Muscle of leg (tissue), 16 donors: ENCODE measurements at places on chromosomes 3 and 15.

- H3K27ac ChIP-seq = no peak overlapping the region
- DNase-seq = peak; percentile 84
- peaks cover 3% of the 10 kb centered on the region for H3K4me1 ChIP-seq
- no peak overlapping the region for H3K4me3 ChIP-seq
- no peaks in the 10 kb centered on the region for H3K36me3 ChIP-seq
These were observed 233.0 kb downstream of the EPHA3 start for GRCh38 chr3:89340408-89340807.

- H3K27me3 ChIP-seq = no peaks in the 10 kb centered on the region
- no peak overlapping the region for H3K27ac ChIP-seq
- no peak overlapping the region for H3K4me3 ChIP-seq
- no peak for DNase-seq
- peaks cover 2% of the 10 kb centered on the region for H3K36me3 ChIP-seq
- H3K4me1 ChIP-seq = peaks cover 4% of the 10 kb centered on the region
These were observed 39.3 kb downstream of the TRANK1 start for GRCh38 chr3:36905545-36905944.

DNA sequence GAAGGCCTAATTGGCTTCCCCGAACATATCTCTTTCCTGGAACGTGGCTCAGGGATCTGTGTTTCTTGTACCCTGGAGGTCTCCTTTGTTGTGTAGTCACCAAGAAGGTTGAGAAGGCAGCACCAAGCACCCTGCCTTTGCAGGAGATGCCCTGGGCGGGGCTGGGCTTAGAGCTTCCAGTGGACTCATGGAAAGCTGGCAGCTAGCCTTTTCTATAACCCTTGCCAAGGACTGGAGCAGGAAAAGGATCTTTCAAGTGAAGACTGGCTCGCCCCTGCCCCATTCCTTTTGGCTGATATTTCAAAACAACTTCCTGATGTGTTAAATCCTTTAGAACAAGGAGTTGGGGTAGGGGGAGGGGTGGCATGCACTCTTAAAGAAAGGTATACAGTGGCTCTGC, 58.9 kb upstream of the EPHA6 start:
- no peaks in the 10 kb centered on the region for H3K4me1 ChIP-seq
- no peak overlapping the region for H3K27ac ChIP-seq
- no peak overlapping the region for H3K4me3 ChIP-seq
- DNase-seq = no peak
- H3K27me3 ChIP-seq = no peaks in the 10 kb centered on the region
- no peaks in the 10 kb centered on the region for H3K36me3 ChIP-seq

DNA sequence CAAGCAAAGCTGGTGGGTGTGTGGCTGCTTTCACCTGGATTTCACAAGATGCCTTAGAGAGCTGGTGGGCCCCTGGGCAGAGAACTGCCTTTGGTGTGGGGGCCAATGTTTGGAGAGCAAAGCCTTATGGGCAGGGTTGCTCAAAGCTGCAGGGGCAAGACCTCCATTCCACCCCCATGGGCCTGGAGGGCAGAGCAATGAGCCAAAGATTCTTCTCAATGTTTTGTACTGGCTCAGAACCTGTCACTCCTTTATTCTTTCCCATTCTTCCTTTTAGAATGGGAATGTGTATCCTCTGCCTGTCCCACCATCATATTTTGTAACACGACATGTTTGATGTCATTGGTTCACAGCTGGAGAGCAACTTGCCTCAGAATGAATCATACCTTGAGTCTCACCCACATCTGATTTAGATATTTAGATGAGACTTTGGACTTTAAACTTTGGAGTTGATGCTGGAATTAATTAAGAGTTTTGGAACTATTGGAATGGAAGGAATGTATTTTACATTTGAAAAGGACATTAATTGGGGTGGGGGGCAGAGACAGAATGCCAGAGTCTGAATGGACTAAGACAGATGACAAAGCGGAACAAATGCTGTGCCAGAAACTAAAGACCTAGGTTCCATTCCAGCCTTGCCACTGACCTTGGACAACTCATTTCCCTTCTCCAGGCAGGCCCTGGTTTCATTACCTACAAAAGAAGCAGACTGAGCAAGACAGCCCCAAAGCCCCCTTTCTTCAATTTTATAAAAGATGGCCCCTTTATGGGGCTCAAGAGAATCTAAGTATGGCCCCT, 72.9 kb downstream of the DAPK2 start:
- no peaks in the 10 kb centered on the region for H3K36me3 ChIP-seq
- H3K4me1 ChIP-seq = peaks cover 21% of the 10 kb centered on the region
- no peak overlapping the region for H3K4me3 ChIP-seq
- H3K27me3 ChIP-seq = no peaks in the 10 kb centered on the region
- no peak for DNase-seq

GRCh38 chr3:5071061-5071460, 51.0 kb upstream of the ARL8B start:
- H3K27me3 ChIP-seq = peaks cover 2% of the 10 kb centered on the region
- no peak for DNase-seq

DNA sequence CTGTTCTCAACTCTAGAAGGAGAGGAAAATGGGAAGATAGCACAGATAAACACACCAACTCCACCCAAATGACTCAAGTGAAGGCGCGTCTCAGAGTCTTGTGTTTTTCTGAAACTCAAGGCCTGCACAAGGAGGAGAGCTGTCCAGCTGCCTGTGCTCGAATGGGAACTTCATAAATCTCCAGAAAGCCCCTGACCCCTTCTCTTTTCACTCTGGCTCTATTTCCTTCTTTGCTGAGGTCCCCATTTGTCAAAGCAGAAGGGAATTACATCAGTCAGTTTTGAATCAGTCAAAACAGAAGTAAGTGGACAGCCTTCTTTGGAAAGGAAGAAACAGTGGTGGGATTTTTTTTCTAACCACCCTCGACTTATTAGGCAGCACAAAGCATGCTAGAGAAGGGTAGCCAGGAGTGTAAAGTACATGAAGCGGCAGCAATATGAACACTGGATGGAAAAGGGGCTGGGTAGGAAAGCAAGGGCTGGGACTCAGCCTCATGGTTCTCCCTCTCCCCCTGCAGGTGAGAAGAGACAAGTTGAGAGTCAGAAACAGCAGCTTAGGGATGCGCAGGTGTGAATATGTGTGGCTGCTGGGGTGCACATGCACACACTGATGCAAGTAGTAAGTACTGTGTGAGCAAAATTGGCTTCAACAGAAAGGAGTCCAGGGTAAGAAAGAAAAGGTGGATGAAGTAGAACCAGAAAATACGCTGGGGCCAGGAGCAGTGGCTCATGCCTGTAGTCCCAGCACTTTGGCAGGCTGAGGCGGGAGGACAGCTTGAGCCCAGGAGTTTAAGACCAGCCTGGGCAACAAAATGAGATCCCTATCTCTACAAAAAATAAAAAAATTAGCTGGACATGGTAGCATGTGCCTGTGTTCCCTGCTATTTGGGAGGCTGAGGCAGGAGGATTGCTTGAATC, 36.6 kb upstream of the MAGEF1 start:
- peaks cover 7% of the 10 kb centered on the region for H3K27me3 ChIP-seq
- no peak overlapping the region for H3K4me3 ChIP-seq
- H3K27ac ChIP-seq = peak overlapping the region; percentile 44
- peak; percentile 69 for DNase-seq

DNA sequence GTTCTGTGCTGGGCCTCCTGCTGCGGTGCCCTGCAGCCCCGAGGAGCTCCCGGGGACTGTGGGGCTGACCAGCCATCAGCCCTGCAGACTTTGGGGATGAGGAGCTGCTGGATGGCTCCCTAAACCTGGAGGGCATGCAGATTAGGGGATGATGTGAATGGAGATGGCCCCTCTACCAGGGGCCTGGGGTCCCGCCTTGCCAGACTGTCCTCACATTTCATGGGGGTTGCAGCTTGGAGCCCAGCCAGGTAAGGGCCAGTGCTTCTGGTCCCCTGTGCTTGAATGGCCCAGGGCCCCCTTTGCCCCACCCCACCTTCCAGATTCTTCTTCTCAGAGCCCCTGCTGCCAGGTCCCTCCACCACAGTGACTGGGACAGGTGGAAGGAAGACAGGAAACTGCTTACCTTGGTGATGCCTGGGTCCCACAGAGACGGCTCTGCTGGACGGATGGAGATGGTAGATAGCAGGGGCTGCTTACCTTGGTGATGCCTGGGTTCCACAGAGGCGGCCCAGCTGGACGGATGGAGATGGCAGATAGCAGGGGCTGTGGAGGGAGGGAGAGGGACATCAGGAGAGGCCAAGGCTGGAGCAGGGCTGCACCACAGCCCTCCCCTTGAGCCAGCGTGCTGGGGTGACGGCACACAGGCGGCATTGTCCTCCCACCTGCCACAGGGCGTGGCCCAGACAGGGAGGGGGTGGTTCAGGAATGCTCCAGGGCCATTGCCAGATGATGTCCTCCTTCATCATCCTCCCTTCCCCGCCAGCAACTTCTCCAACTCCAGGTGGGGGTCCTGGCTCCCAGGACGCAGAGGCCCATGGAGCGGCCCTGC, at the start of gene SPTBN5:
TSS of gene SPTBN5 (minus strand) at position 632 of the 829 bp plus-strand sequence. CDS start at position 76, 556 bp downstream.
- no peaks in the 10 kb centered on the region for H3K27me3 ChIP-seq
- H3K4me3 ChIP-seq = no peak within 1 kb of the TSS
- DNase-seq = no peak
- H3K36me3 ChIP-seq = peaks cover 15% of the 10 kb centered on the region

DNA sequence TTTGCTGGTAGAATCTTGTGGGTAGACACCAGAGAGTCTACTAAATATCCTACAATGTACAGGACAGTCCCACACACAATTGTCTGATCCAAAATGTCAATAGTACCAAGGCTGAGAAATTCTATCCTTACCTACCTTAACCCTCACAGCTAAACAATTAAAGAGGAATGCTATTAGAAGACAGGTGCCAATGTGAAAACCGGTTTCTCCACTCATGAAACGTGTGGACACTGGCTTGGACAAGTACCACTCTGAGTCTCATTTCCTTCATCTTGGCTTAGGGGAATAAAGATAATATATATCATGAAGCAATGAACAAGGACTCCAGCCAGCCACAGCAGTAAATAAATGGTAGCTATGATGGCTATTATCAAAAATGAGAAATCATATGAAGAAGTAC, 90.2 kb downstream of the RFTN1 start:
- H3K36me3 ChIP-seq = no peaks in the 10 kb centered on the region
- H3K27ac ChIP-seq = no peak overlapping the region
- H3K27me3 ChIP-seq = no peaks in the 10 kb centered on the region

- no peak overlapping the region for H3K27ac ChIP-seq
- peaks cover 14% of the 10 kb centered on the region for H3K4me1 ChIP-seq
- H3K4me3 ChIP-seq = no peak overlapping the region
- no peaks in the 10 kb centered on the region for H3K27me3 ChIP-seq
These were observed 2.3 kb upstream of the ABCF3 start for GRCh38 chr3:184183679-184184078.

- peaks cover 14% of the 10 kb centered on the region for H3K27me3 ChIP-seq
- no peak overlapping the region for H3K4me3 ChIP-seq
- no peaks in the 10 kb centered on the region for H3K36me3 ChIP-seq
These were observed 32.2 kb upstream of the ADAMTS17 start for GRCh38 chr15:100373942-100374341.

DNA sequence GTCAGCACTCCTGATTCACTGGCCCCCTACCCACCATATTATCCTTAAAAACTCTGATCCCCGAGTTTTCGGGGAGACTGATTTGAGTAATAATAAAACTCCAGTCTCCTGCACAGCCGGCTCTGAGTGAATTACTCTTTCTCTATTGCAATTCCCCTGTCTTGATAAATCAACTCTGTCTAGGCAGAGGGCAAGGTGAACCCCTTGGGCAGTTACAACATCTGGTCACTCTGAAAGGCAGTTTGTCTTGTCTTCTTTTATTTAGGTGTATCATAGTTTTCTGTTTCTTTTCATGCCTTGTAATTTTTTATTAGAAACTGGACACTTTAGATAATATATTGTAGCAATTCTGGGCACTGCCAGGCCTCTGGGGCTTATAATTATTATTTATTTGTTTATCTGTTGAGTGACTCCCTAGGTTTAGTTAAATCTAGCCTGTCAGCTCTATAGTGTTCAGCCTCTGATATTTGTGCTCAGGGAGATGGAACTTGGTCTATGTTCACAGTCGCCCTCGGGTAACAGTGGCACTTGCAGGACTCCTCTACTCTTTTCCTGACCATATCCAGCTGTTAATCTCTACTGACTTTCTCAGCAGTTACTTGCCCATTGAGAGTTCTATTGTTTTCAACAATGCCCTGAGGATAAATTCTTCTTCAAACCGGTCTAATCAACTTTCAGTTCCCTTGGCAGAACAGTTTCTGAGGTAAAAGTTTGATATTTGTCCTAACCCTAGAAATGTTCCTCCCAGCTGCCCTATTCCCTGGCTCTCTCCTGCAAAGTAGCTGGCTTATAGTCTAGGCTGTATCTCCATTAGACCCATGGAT, 15.5 kb upstream of the PLAAT1 start:
- no peaks in the 10 kb centered on the region for H3K4me1 ChIP-seq
- no peaks in the 10 kb centered on the region for H3K36me3 ChIP-seq
- H3K27ac ChIP-seq = no peak overlapping the region
- H3K27me3 ChIP-seq = no peaks in the 10 kb centered on the region
- DNase-seq = no peak

DNA sequence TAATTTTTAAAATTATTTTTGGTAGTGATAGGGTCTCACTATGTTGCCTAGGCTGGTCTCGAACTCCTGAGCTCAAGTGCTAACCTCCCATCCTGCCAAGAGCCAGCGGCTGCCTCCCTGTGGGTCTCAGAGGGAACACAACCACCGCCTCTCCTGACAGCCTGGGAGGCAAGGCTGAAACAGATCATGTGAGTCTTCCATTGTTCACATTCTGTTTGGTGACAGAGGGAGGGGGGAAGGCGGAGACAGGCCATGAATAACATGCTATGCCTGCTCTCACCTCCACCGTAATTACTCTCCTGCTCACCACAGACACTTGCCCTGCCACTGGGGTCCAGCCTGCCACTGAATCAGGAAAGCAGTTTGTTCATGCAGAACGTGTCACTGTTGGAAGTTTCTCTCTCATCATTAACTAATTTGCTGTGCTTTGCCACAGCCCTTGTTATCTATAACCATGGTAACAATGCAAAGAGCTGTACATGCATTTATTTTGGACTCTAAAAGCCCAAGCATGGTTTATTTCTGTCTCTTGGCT, 78.4 kb upstream of the RASGRF1 start:
- peaks cover 12% of the 10 kb centered on the region for H3K27me3 ChIP-seq
- H3K4me1 ChIP-seq = peaks cover 5% of the 10 kb centered on the region
- DNase-seq = peak; percentile 34

GRCh38 chr3:44411031-44411645, 66.3 kb downstream of the ZNF445 start:
- H3K4me1 ChIP-seq = no peaks in the 10 kb centered on the region
- DNase-seq = no peak
- H3K36me3 ChIP-seq = peaks cover 3% of the 10 kb centered on the region
- H3K27ac ChIP-seq = no peak overlapping the region
- no peaks in the 10 kb centered on the region for H3K27me3 ChIP-seq
- no peak overlapping the region for H3K4me3 ChIP-seq
